ENCODE measurements at places on chromosomes 3 and 15.

DNA sequence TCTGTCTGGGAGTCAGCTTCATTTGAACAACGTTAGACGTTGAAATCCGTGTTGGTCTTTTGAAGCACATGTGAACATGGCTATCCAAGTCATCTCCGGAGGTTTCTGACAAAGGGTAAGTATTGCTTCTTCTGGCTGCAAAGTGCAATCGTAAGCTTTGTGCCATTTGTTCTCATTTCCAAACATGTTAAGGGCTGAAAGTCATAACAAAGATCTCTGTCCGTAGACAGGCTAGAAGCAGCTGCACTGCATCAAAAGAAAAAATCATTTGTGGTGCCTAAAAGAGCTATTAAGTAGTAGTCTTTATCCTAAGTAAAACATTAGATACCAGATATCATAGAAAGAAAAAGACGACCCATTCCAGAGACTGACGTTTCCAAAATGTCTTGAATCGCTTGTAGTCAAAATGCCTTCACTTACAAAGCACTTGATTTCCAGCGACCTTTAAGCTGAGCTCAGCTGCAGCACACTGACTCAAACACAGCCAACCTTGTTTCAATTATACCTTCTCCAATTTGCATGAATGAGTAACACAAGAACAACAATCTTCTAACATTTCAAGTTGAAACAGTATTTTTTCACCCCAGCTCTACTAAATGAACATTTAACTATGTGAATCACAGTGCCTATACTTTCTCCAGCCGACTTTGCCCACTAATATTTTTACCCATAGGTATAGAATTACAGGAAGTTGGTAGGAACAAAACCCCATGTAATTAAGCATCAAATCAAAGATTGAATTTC is 76.6 kb downstream of the NEDD4 start:
- no peak for DNase-seq

- no peak for DNase-seq
These were observed 942 bp downstream of the ELP6 start for GRCh38 chr3:47512416-47513124.

GRCh38 chr3:190074817-190075216 is 45.9 kb downstream of the P3H2 start:
- DNase-seq = no peak

DNA sequence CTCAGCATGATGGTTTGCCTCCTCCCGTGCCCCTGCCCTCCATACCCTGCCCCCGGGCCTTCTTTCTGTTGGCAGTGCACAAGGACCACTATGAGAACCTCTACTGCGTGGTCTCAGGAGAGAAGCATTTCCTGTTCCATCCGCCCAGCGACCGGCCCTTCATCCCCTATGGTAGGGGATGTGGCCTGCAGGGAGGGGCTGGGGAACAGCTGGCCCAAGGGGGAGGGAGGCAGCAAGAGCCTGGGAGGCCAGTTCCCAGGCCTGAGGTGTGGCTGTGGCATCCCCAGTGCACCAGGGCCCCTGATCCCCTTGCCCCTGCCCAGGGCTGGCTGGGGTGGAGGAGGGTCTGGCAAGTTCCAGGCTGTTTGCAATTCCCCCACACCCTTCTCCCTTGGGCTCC is 2.6 kb upstream of the PLA2G4B start:
- no peak for DNase-seq

DNA sequence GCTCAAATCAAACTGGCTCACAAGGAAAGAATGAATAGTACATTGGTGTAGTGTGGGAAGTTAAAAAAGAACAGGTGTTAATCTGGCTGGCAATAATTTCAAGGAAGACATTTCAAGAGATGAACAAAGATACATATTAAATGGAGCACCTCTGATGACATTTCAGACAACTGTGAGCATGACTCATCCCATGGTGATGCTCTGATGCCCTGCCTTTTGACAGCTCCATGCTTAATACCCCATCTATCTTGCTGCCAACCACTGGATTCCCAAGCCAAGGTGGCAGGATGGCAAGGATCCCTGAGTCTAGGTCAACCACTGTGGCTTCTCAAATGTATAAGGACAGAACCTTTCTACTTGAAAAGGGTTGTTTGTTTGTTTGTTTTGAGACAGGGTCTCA is 29.3 kb downstream of the LRRC2 start:
- no peak for DNase-seq
